Stimulated activated CD4-positive, alpha-beta T cell treated with anti-CD3 and anti-CD28 coated beads, Interleukin-15, amount 100 ng/mL, for 48 hours (primary cell): ENCODE measurements at places on chromosomes 5 and 9.

GRCh38 chr9:136648751-136649150 lies 14.0 kb upstream of the EGFL7 start:
- no peak for DNase-seq

GRCh38 chr5:6489643-6490185 lies 41.1 kb downstream of the UBE2QL1 start:
- no peak for DNase-seq

- DNase-seq = no peak
Measured at GRCh38 chr5:81848362-81848880, 97.5 kb upstream of the SSBP2 start.

GRCh38 chr9:99509900-99510535 lies 287.9 kb downstream of the SEC61B start:
- no peak for DNase-seq

DNA sequence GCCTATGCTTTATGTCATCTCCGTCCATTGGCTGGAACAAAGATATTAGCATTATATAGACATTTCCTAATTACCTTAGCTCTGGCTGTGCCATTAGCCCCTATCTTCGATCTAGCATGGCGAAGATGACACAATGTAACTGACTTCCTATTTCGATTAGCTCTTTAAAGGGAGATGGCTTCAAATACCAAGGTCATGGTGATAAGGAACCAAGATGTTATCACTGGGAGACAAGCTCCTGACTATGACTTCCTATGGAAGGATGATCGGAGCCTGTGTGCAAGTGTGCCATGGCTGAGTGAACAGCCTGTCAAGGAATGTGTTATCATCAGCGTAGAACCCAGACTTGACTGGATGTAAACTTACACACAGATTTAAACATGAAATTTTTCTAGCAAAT lies 602.1 kb downstream of the PSAT1 start:
- no peak for DNase-seq
